ENCODE measurements at places on chromosomes 2 and 18. TPM values are rescaled to one million over a fixed set of nuclear protein-coding genes. Genes with fewer than 3 reads are reported as not detected.

The DCDC2C gene
- not detected for total RNA-seq

The VWA3B gene
- total RNA-seq: not detected

The RSAD2 gene
- total RNA-seq: not detected

The KIF5C gene
- total RNA-seq: 0.16 TPM

The HNRNPLL gene
- total RNA-seq: 44.1 TPM

The AGXT gene
- not detected for total RNA-seq

The TM4SF20 gene
- not detected for total RNA-seq

The THSD7B gene
- not detected for total RNA-seq

The EVX2 gene
- total RNA-seq: not detected
